Stimulated activated CD8-positive, alpha-beta memory T cell treated with anti-CD3 and anti-CD28 coated beads, Interleukin-2, amount 100 ng/mL, for 1 hour (primary cell): ENCODE measurements at places on chromosomes 4 and X.
A peak's percentile ranks its signal among the peaks of the same experiment; 100 is the strongest.

DNA sequence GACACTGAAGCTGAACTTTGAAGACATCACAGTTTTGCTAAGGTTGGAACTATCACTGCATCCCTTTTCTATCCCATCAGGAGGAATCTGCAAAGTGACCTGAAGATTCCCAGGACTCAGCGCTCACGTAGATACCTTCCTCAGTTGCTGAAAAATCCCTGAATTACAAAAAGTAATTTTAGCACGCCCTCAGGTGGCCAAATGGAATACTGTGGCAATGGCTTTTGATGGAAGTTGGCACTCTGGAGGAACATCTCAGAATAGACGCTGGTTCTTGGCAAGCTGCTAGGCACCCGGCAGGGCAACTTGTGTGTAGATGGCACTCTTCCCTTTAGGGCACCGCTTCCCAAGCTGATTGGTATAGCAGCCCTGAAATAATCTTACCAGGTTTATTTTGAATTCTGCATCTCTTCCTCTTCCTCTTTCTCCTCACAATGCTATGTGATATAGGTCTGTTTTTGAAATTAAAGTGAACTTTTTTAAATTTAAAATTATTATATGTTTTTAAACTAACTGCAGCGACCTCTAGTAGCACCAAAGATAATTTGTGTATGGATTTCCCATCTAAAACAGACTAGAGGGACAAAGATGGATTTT, 16.3 kb upstream of the ESX1 start:
- DNase-seq, result peak; percentile 0

GRCh38 chr4:165667969-165668368, 205.1 kb upstream of the TLL1 start:
- no peak for DNase-seq

GRCh38 chr4:185700048-185700447, 111.9 kb downstream of the SORBS2 start:
- no peak for DNase-seq

- no peak for DNase-seq
Observed at GRCh38 chr4:90357117-90357710, 230.0 kb downstream of the CCSER1 start.

DNA sequence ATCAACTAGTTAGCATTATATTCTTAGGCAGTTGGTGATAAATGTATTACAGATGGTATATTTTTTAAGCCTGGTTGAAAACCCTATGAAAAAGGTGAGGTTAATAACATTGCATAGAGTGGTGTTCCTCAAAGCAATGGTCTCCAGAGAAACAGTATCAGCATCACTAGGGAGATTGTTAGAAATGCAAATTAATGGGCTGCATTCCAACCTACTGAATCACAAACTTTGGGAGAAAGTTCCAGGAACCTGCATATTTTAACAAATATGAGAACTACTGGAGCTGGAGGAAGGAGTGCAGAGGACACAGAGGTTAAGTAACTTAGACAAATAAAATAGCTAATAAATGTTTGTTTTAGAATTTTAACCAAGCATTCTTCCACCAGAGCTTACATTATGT, 166.9 kb upstream of the PCDH10 start:
- DNase-seq, result no peak

- DNase-seq, result no peak
Observed at GRCh38 chrX:139762400-139763183, 54.6 kb upstream of the MCF2 start.

DNA sequence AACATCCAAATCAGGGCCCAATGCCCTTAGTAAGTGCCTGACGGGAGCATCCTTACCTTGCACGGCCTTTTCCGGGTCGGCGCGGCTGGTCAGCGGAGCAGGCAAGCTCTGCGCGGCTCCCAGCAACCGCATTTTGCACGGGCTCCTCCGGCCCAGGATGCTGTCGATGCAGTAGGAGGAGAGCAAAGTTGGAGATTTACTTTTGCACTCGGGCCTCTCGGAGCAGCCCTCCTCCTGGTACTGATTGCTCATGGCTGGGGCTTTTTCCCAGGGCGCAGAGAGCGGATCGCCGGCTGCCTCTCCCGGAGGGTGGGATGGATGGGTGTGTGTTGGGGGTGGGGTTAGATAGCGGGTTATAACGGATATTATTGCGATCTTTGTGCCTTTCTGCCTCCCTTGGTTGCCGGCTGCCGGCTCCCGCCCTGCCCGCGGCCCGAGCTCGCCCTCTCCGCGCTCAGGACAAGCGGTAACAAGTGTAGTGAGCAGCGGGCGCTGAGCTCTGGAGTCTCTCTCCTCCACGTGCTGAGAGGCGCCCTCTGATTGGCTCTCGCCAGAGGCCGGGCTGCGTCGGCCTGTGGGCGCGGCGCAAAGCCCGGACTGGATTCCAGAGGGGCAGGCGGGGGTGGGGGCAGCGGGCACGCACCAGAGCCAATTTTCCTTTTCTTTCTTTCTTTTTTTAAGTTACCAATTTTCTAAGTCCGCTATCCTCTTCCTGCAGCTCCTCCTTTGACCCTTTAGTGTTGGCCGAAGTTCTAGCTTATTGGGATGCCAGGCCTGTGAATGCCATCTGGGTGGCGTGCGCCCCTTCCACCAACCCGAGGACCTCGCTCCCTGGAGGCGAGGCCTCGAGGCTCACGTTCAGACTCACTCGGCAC, at the start of gene ARX:
ARX (minus strand) TSS at position 480 of the 875 bp plus-strand sequence; CDS start at position 252, 228 bp downstream.
- DNase-seq, result no peak

DNA sequence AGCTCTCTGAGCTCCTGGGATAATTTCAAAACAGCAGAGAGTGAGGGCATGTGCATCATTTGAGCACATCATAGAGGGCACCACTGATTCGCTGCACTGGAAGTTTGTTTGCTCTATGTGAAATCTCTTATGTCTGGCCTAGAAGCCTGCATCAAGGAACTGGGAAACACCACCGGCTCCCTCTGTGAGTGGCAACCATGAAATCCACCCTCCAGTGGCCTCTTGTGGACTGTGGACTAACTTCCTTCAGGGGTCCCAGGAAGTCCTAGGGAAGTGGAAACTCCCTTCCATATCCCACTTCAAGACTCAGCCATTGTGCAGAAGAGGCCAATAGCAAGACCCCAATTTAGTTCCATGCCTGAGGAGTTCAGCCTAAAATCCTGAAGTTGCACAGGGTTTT, 48.0 kb upstream of the IGFBP7 start:
- DNase-seq, result no peak

DNA sequence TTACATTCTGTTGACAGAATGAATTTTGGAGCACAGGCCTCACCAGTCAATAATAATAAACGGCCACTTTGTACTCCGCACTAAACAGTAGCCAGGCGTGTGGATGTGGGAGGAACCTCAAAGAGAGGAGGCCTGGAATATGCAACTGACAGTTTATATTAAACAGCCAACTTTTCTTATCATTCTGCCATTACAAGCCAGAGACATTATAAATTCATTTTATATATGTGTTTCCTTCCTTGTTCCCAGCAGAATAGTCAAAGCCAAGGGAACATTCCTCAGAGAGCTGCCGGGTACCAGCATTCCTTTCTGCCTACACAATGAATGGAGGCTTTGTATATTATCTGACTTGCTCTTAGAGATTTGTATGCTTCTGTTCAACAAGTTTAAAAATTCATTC, 436.5 kb upstream of the FTHL17 start:
- no peak for DNase-seq

- DNase-seq, result no peak
Observed at GRCh38 chr4:48667148-48667547, 112.9 kb downstream of the FRYL start.

GRCh38 chrX:140525448-140525847, 20.6 kb upstream of the SOX3 start:
- DNase-seq, result no peak

DNA sequence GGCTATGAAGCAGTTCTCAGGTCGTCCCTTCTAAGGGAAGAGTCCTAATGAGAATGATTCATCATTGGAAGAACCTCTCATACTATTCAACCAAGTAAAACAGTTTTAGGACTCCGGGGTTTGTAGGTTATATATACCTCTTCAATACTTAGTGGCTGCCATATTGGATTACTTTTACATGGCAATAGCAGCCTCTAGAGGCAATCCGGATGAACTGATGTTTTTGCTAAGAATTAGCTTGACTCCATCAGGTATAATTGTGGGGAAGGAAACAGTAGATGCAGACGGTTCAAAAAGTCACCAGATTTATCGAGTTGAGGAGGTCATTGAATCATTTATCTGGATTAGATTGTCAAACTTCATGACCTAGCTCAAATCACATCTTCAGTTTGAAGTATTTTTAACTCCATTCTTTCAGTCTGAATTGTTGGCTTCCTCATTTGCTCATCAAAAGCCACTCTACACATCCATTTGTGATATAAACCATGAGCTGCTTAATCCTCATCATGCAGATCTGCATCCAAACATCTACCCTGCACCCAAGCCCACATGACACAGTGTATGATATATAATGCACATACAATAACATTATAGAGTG, 28.4 kb downstream of the GUCY1B1 start:
- no peak for DNase-seq

DNA sequence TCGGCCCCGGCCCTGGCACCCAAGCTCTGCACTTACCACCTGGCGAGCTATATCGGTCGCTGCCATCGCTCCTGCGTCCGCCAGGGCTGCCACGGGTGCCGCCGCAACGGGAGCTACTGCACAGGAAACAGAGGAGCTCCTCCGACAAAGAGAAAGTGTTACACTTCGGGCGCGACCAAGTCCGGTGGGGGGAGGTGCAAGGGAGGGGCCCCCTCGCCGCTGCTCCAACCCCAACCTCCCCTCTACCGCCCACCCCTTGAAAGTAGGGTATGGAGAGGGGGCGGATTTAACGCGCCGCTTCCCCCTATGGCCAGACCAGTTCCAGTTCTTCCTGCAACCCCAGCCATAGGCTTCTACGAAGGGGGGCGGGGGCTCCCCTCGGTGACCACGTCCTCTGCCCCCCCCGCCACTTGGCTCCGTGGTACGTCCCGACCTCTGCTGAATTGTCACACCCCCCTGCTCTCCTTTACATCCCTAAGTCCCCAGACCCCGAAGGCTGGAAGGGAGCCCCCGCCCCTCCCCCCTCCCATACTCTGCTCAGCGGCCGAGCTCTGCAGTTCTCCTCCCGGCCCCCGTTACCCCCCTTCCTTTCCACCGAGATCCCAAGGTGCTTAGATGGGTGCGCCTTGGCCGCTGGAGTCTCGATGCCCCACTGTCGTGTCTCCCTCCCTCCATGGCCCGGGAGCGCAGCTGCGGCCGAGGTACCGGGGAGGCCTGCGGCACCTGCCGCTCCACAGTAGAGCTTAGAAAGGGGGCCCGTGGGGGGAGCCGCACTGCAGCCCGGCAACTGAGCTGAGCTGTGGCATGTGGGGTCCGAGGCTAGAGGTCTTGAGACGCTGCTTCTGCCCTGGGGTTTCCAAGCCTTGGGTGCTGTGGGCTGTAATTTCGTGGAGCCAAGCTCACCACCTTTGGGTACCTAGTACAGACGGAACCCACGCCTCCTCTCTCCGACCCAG, at the start of gene SEPTIN6:
SEPTIN6 (minus strand) TSS at position 129 of the 956 bp plus-strand sequence; CDS start at position 66, 63 bp downstream.
- DNase-seq, result peak; percentile 68

DNA sequence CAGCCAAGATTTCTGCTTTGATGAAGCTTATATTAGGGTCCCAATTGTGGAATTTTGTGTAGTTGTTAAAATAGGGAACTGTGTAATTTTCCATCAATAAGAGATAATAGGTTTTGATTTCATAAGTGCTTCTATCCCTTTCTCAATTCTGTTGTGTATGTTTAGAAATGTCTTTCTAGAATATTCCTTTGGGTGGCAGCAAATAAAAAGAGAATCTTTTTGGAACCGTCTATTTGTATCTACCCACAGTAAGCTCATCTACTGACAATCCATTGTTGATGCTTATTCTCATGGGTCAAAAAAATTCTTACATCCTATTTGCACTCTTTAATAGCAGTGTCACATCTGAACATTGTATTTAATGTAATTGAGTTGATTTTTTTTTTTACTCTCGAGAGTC, 61.7 kb downstream of the TMA16 start:
- DNase-seq, result no peak

GRCh38 chrX:150929058-150929457, 30.6 kb upstream of the CD99L2 start:
- DNase-seq, result no peak

- no peak for DNase-seq
Observed at GRCh38 chr4:10521424-10521823, 64.2 kb upstream of the ZNF518B start.

GRCh38 chrX:108130889-108131288, 39.3 kb downstream of the ATG4A start:
- DNase-seq, result no peak

GRCh38 chr4:184942444-184943425, 75.6 kb upstream of the HELT start:
- no peak for DNase-seq

DNA sequence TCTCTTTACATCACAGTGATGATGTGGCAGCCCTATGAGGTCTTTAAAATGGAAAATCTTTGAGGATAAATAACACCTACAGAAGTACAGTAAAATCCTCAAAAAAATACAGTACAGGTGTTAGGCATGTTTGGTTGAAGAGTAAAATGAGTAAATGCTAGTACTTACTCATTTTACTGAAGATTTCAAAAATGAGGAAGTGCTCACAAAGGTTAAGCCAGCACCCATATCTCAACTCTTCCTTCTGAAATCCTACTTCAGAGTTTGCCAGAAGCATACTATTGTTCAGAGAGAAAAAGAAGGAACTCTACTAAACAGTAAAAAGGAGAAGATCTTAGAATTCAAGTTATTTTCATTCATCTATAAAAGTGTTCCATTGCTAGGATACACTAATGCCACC, 130.9 kb downstream of the CBR4 start:
- DNase-seq, result no peak

- DNase-seq, result no peak
Observed at GRCh38 chr4:84814094-84814750, 152.3 kb downstream of the WDFY3 start.

- no peak for DNase-seq
Observed at GRCh38 chrX:154775419-154776349, 13.0 kb downstream of the DKC1 start.

- DNase-seq, result no peak
Observed at GRCh38 chr4:116092961-116093360, 979.5 kb upstream of the NDST4 start.

DNA sequence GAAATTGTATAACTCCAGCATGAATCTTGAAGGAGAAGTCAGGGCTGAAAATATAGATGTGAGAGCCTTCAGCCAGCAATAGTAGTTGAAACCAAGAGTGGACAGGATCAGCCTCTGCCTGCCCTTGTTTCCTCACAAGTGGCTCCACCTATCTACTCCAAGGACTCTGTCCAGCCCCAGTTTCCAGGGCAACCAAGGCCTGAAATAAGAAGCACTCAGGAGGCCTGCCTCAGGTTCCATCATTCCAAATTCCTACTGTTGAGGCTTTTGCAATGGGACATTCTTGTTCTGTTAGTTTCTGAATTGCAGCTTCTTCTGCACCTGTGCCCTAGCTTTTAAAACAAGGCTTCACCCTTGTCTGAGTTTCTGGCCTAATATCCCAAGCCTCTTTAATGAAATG, 41.6 kb downstream of the TRPC5OS start:
- DNase-seq, result no peak

DNA sequence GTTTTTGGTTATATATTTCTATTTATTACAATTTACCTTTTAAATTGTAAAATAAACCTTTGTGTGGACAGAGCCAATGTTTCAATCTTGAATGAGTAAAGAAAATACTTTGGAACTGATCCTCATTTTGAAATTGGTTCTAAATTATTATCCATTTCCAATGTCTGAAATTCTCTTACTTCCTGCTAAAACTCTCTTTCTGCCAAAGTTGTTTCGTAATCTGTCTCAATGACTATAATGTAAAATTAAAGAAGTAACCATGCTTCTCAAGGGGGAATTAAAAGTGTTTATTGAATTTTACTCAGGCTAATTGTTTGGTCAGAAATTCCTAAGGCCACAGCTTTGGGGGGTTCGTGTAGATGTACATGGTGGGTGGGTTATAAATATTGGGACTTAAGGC, 34.8 kb downstream of the YIPF6 start:
- DNase-seq, result no peak

GRCh38 chrX:111309083-111309482, 38.8 kb upstream of the CAPN6 start:
- DNase-seq, result no peak

- no peak for DNase-seq
Observed at GRCh38 chr4:14151101-14151500, 523.6 kb upstream of the BOD1L1 start.
